ENCODE measurements at places on chromosomes 3 and 15.

GRCh38 chr3:56491566-56491965, 23.3 kb upstream of the ERC2 start:
- no peak for DNase-seq

GRCh38 chr3:71149959-71150954, 433.3 kb downstream of the FOXP1 start:
- DNase-seq: no peak

GRCh38 chr3:188956839-188957489, 214.8 kb upstream of the TPRG1 start:
- no peak for DNase-seq

GRCh38 chr3:58271901-58272501, 34.0 kb upstream of the RPP14 start:
- no peak for DNase-seq

DNA sequence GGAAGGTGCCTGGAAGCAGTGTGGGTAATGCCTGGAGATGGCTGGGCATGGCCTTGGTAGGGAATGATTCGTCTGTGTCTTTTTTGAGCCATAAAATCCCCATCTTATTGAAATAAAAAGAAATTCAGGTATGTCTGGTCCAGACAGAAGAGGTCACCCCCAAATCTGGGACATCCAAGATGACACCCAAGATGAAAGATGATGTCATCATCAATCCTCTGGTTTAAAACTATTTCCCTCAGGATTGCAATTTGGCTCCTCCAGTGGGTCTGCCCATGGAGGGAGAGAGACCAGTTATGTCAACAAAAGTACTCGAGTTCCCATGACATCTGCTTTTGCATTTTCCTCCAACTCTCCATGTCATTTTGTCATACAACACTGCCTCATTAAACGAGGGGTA, 16.7 kb upstream of the CCR9 start:
- no peak for DNase-seq
